GM12891 (cell line): ENCODE measurements at places on chromosomes 2 and 18.

GRCh38 chr2:69680001-69680675 lies 36.6 kb upstream of the AAK1 start:
- no peak for DNase-seq

GRCh38 chr2:47650001-47650535 lies 132.9 kb upstream of the MSH6 start:
- DNase-seq: no peak

DNA sequence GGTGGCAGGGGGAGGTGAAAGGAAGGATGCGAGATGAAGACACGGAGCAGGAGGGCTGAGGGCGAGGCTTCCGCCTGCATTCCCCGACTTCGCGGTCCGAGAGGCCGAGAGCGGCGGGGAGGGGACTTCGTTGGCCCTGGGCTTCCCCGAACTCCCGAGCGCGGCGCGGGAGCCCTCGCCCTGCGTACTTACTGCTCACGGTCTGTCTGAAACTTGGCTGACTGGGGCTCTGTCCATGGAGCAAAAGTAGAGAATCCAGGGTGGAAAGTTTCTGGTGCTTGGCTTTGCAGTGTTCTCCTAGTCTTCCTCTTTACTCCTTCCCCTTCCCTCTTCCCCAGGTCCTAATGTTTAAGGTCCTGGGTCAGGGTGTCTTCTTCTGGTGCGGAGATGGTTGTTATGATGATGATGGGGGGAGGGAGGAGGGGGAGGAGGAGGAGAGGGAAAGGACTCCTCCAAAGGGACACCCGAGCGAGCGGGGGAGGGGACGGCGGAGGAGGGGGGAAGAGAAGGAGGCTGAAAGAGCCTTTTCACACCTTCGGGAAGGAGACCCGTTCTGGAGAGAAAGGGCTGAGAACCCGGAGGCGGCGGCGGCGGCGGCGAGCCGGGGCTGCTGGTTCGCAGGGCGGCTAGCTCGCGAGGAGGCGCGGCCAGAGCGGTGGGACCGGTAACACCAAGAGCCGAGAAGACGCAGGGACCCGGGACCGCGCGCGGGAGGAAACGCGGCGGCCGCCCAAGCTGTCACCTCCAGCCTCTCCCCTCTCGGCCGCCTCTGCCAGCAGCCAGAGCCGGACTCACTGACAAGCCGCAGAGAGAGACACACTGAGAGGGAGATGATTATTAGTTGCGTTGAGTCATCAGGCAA lies at the start of gene SATB2:
Gene SATB2, minus strand, starts transcription at position 793 of the 862 bp plus-strand sequence. CDS start 1,902 bp downstream, outside the sequence.
- DNase-seq: peak; percentile 26

- no peak for DNase-seq
These were observed 119.9 kb downstream of the HNMT start for GRCh38 chr2:138084206-138084605.

DNA sequence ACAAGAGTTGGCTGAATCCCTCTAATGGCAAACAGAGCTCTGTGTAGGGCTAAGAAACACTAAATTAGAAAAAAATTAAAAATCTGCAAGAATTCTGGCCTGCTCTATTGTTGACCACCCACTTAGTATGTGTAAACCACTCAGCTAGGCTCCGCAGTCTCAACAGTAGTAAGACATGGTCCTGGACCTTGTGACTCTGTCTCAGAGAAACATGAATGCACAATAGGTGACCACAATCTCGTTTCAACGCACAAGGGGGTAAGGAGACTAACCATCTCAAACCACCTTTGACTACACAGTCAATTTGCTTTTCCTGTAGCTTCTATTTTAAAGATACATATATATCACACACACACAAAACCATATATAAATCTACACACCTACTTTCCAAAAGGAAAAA lies 16.5 kb downstream of the SEPTIN10 start:
- DNase-seq: no peak

- DNase-seq: no peak
These were observed 47.5 kb downstream of the GALNT3 start for GRCh38 chr2:165746501-165746900.

DNA sequence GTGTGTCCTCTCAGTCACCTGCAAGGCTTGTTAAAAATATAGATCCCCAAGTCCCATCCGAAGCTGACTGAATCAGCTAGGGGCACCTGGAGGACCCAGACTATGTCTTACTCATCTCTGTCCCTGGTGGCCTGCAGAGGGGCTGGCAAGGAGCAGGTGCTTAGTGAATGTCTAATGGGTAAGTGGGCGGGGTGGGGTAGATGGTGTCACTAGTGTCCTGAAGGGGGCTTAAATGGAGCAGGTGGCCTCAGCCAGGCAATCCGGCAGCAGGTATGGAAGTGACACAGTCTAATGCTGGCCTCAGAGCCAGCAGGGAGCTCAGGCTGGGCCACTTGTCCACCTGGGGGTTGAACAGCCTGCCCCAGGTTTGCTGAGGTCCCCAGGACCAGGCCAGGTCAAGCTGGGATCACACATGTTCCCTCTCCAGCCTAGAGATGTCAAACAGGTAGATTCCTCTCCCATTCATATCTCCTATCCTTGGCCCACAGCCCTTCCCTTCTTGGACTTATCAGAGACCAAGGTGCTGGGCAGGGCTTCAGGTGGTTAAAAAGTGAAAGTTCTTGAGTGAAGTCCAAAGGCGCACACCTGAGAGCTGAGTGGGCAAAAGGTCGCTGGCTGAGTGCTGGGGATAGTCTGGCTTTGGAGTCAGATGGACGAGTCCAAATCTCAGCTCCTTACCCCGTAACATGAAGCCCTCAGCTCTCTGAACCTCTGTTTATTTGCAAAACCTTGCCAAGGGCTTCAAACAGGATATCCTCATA lies 1.7 kb downstream of the STEAP3 start:
- no peak for DNase-seq

GRCh38 chr18:57930476-57930875 lies 113.5 kb upstream of the NEDD4L start:
- no peak for DNase-seq
